ENCODE measurements at places on chromosomes 5 and 9.

DNA sequence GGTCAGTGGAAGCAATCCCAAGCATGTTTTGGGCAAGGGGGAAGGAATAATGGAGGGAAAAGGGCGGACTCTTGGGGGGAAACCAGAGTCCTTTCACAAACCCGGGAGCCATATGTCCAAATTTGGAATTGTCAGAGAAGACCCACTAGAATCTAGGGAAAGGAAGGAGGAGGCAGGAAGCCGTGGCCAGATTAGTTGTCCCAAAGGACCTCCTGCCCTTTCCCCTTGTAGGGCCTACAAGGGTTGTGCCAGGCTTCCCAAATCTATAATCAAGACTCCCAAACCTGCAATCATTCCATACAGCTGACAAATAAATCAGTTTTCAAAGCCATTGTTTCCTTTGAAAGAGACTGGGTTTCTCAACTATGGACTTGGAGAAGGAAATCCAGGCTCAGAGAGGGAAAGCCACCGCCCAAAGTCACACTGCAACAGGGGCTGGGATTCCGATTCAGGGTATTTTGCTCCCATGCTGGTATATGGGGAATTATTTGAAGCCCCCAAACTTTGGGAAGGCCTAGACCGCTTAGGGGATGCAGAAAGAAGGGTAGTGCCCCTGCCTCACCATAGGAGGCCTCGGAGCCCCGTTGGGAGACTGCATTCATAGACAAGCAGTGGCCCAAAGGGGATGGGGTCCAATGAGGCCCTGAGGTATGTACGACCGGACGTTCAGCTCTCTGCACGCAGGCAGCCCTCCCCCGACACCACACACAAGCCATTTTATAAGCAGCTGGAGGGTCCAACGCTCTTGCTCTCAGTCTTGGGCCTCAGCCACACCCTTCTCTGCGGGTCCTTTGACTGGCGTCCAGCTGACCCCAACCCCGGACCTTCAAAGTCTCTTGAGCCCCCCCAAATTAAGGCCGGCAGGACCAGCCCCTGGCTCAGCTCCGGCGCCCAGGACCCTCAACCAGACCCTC, 815 bp downstream of the ANXA6 start:
- no peak for DNase-seq

GRCh38 chr5:82808960-82809359, 268.2 kb downstream of the TMEM167A start:
- DNase-seq = no peak

DNA sequence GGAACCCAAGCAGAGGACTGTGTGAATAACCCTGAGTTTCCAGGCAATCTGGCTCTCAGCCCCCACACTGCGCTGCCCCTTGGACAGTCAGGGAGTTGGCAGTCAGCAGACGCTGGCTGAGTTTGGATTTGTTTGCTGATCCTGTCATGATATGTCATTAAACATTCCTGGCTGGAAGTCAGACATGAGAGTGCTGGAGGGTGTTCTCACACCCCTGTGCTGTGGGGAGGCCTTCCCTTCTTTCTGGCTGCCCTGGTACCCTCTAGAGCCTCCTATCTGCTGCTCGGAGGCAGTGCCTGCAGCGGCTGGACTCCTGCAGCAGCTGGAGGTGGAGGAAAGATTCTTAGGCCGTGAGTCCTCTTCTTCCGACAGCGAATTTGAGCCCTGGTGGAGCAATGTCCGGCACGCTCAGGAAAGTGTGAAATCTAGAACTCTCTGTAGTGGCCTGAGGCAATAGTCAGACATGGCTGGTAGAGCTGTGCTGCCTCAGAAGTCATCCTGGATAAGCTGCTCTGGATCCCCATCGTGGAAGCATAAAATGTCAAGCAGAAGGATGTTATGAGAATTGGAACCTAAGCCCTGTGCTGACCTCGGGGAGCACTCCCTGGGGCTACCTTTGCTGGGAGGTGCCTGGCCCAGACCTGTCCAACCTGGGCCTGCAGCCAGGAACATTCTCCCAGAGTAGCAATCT, 72.0 kb downstream of the PDE8B start:
- DNase-seq = no peak

DNA sequence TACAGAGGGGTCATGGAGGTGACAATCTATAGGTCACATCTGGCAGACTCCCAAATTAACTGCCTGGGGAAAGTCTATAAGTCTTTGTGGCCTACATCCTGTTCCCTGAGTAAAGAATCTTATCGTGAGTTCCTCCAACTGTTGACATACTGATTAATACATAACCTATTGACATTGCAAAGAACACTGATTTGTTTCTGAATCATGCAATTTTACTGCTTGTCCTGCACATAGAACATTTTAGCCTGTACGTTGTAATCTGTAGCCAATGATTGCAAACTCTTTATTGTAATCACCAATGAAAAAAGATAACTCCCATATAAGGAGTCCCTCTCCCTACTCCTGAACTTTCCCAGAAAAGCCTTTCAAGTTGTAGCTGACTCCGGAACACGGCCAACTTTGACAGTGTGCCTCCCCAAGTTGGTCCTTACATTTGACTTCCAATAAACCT, 18.8 kb upstream of the OR2K2 start:
- no peak for DNase-seq

- DNase-seq = no peak
Measured at GRCh38 chr5:68898951-68899471, 194.8 kb upstream of the SLC30A5 start.

- DNase-seq = no peak
Measured at GRCh38 chr9:7844242-7844641, 44.7 kb upstream of the DMAC1 start.

DNA sequence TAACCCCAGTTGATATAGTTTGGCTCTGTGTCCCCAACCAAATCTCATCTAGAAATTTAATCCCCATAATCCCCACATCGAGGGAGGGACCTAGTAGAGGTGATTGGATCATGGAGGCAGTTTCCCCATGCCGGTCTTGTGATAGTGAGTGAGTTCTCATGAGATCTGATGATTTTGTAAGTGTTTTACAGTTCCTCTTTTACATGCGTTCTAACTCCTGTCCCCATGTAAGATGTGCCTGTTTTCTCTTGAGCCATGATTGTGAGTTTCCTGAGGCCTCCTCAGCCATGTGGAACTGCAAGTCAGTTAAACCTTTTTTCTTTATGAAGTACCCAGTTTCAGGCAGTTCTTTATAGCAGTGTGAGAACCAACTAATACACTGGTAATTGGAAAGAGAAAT, 73.6 kb downstream of the CDH12 start:
- DNase-seq = no peak

GRCh38 chr5:155064580-155064979, 51.0 kb downstream of the KIF4B start:
- DNase-seq = no peak

DNA sequence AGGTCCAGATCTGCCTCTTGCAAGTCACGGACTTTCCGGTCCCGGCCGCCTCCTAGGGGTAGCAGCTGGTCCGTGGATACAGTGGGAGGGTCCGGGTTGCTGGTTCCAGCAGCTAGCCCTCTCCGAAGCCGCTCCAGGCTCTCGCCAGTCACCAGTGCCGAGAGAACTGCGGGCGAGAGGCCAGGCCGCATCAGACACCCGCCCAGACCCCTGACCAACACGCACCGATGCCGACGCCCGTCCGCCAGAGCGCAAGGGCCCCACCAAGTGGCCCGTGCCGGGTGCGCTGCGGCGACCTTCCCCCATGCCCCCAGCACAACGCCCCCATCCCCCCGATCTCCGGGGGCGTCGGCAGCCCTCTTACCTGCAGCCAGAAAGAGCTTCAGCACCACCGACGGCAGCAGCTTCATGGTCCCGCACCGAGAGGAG, 470 bp downstream of the HBEGF start:
- peak; percentile 80 for DNase-seq

DNA sequence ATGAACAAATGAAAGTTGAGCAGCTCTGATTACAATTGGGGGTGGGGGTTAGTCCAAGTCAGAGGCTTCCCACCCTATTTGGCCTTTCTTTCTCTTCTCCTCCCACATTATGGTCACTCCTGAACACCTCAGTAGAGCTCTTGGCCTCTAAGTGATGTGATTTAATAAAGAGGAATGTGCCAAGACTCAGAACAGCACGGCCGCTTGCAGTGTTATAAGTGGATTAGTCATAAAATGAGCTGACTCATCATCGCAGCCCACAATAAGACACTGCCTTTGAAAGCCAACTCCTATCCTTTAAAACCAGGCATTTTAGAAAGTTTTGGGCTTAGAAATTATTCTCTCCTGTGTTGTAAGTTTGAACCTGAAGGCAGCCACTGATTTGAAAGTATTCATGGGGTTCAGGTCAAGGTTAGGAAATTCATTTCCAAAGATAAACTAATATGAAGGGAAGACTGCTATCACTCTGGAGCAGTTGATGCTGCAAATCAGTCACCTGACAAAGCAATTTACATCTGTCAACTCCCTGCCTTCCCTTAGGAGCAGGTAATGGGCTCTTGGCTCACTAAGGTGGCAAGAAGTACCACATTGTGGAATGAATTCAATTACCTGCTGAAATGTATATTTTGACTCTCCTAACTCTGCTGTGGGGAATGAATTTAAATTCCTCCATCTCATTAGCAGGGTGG, 283.6 kb upstream of the NMUR2 start:
- DNase-seq = peak; percentile 6

DNA sequence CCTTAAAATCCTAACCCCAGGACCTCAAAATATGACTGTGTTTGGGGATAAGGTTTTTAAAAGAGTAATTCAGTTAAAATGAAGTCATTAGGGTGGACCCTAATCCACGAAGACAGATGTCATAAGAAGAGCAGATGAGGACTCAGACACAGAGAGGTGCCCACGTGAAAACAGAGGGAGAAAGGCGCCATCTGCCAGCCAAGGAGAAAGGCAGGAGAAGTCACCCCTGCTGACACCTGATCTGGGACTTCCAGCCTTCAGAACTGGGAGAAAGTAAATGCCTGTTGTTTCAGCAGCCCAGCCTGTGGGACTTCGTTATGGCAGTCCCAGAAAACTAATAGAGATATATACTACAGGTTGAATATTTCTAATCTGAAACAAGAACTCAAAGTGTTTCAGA, 67.4 kb downstream of the ROR2 start:
- no peak for DNase-seq

DNA sequence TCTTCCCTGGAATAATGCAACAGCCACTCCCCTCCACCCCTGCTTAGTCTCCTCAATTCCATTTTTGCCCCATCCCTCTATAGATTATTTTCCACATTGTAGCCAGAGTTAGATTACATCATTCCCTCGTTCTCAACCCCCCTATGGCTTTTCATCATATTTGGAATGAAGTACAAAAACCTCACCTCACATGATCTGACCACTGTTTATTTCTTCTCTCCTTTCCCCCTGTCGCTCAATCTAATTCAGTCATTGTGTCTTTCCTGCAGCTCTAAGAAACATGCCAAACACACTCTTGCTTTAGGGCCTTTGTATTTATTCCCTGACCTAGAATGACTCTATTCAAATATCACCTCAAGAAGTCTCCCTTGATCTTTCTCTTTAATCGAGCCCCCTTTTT, 22.6 kb upstream of the HK3 start:
- no peak for DNase-seq

Data from caudate nucleus (tissue), 63 donors.